ENCODE measurements at places on chromosomes 16 and 17.

DNA sequence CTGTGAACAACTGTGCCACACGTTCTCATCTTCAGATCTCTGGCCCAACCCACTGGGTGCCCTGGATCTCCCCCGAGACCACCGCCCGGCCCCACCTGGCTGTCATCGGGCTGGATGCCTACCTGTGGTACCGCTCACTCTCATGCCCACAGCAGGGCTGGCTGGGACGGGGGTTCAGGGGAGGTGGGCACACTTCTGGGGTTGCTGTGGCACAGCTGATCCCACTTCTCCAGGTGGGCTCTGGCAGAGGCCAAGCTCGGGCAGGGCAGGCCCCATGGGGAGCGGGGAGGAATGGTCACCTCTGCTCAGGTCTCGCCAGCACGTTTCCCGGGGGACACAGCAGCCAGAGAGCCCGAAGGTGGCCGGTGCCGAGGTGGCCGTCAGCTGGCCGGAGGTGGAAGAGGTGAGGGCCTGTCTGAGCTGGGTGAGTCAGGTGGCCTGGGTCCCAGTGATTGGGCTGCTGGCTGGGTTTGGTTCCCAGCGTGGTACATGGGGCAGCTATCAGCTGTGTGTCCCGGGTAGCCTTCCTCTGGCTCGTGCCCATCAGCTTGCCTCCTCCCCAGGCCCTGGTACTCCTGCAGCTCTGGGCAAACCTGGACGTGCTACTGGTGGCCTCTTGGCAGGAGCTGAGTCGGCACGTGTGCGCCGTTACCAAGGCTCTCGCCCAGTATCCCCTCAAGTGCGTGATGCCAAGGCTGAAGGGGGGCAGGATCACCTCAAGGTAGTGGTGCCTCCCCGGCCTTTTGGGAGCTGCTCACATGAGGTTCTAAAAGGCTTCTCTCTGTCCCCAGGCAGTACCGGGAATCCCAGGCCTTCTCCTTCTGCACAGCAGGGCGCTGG is 2.3 kb upstream of the MRPS34 start:
- DNase-seq, result no peak

- DNase-seq, result no peak
These were observed 82.2 kb downstream of the MYO1D start for GRCh38 chr17:32794533-32795246.

DNA sequence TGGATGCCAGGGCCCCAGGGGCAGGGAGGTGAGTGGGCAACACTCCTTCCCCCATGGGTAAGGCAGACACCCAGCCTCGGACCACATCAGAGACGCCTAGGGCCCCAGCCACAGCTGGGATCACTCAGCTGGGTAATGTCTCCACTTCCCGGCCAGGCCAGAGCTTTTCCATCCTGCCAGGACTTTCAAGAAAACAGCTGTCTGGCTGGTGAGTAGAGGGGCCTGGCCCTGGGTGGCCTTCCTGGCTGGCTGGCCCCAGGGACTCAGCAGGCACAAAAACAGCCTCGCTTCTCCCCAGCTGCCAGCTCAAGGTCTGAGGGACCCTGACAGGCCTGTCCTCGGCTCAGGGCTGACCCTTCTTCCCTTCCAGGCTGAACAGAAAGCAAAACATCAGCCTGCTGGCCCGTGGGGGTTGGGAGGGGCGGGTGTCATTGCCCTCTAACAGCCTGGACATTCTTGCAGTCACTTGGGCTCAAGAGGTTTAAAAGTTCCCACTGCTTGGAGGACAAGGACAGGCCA is 45.3 kb upstream of the JPH3 start:
- no peak for DNase-seq

- no peak for DNase-seq
These were observed 120.6 kb downstream of the XYLT1 start for GRCh38 chr16:17350207-17350606.

DNA sequence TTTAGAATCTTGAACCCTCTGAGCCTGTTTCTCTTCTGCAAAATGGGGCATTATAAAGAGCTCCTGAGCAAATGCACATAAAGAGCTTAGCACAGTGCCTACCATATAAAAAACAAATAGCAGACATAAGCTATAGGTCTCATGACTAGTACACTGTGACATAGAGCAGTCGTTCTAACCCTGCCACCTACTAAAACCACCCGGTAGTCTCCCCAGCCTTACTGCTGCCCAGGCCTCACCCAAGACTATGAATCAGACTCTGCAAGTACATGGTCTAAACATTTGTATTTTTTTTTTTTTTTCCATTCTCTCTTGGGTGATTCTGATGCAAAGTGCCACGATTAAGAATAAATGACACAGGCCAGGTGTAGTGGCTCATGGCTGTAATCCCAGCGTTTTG is 33.9 kb downstream of the STX8 start:
- DNase-seq, result no peak

DNA sequence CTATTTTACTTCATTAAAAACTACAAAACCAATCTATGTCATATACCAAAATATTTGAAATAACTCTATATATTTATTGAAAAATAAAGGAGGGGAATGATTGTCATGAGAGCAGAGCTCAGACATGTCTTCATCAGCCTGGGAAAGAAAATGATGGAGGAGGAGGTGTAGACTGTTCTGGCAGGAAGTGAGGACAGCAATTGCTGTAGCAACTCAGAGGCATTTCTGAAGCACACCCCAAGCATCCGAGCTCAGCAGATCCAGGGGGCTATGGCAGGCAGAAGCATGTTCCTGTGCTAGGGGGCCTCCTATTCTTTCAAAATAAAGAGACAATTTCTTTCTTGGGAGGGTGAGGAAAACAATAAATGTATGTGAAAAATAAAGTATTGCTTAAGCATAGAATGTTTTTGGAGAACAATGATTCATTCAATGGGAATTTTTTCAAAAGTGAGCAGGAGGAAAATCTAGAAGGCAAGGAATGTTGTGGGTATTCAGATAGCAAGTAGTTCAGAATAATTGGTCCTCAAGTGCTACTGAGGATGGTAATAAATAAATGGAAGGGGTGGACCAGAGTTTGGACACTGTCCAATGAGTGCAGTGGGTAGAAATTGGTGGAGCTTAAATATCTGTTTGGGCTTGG is 383.4 kb downstream of the CDH11 start:
- no peak for DNase-seq

Measured in stimulated activated CD8-positive, alpha-beta memory T cell treated with anti-CD3 and anti-CD28 coated beads, Interleukin-4, amount 100 ng/mL, for 4 hours (primary cell).